ENCODE measurements at places on chromosomes 5 and 9.

- no peak for DNase-seq
Measured at GRCh38 chr9:98740226-98740881, 31.6 kb upstream of the GABBR2 start.

- DNase-seq: no peak
Measured at GRCh38 chr5:130893006-130893405, 272.1 kb downstream of the HINT1 start.

GRCh38 chr5:172342918-172343317 lies 59.4 kb upstream of the UBTD2 start:
- no peak for DNase-seq

DNA sequence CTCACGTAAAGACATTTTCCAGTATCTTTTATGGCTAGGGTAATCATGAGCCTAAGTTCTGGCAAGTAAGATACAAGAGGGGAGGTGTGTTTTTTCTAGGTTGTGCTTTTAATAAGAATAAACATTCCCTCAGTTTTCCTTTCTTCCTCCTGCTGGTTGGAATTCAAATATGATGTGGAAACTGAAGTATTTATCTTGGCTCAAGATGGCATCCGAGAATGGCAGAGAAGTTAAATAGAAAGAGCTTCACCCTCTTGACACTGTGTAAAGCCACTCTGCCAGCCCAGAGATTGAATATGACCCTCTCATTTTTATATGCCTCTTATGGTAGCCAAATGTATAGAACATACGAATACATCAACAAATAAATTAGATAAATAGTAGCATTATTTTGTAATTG lies 438.4 kb downstream of the ISL1 start:
- no peak for DNase-seq

- DNase-seq: no peak
Measured at GRCh38 chr9:119639287-119639955, 270.2 kb upstream of the BRINP1 start.

DNA sequence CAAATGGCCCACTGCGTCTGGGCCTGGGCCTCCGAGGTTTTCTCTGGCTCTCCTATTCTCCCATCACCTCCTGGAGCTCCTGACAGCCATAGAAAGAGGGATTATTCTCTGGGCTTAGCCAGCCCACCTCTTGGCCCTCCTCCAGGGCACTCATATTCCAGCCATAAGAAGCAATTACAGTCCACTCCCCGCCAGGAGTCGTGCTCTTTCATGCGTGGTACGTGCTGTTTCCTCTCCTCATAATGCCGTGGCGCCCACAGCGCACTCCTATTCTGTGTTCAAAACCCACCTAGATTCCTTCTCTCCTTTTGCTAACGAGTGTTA lies 240.8 kb upstream of the ZNF462 start:
- no peak for DNase-seq

DNA sequence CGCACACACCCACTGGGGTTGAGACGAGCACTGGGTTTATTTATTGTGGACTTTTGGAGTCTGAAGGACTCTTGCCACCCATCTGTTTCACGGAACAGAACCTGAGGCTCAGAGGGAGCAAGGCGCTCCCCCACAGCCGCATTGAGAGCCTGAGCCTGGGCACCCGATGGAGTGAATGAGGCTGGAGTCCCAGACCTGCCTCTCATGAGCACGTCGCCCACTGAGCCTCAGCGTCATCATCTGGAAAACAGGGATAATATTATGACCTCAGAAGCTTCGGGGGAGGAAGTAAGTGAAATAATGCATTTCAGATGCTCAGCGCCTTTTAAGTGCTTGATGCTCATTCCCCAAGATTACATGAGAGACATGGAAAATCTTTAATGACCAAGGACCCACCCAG lies 5.5 kb downstream of the NEK6 start:
- DNase-seq: no peak

DNA sequence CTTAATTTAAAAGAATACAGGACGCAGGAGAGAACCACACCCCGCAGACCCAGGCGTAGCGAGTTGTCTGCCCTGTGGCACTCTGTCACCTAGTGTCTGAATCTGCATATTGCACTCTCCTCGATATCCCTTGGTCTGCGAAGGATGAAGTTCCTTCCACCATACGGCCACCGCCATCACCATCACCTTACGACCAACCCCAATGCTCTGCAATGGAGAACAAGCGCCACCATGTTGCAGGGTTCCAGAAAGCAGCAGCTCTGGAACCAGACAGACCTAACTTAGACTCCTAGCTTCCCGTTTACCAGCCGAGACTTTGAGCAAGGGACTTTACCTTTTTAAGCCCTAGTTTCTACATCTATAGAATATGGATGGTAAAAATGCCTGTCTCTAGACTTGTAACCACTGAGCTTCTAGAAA lies 77.4 kb upstream of the DMRT1 start:
- DNase-seq: no peak

DNA sequence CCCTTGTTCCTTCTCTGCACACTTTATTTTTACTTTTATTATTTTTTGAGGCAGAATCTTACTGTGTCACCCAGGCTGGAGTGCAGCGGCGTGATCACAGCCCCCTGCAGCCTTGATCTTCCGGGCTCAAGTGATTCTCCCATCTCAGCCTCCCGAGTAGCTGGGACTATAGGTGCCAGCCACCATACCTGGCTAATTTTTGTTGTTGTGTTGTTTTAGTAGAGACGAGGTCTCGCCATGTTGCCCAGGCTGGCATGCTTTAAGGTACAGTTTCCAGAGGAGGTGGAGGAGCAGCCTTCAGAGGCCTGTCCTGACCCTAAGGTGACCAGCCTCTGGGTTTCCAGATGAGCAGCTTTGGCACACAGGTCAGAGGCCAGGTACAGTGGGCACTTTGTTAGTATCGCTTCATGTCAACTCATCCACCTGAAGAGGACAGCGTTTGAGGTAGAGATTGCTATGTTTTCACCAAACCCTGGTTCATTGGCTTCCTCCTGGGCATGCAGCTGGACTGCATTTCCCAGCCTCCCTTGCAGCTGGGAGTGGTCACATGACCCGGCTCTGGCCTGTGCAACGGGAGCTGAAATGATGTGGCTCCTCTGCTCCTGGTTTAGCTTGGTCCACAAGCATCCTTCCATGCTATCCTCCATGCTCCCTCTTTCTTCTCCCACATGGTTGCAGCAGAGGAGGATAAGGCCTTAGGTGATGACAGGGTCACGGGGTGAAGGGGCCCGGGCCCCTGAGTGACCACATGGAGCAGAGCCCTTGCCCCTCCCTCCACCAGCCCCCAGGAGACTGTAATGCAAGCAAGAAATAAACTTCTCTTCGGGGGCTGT lies 139.3 kb upstream of the IER5L start:
- DNase-seq: no peak

DNA sequence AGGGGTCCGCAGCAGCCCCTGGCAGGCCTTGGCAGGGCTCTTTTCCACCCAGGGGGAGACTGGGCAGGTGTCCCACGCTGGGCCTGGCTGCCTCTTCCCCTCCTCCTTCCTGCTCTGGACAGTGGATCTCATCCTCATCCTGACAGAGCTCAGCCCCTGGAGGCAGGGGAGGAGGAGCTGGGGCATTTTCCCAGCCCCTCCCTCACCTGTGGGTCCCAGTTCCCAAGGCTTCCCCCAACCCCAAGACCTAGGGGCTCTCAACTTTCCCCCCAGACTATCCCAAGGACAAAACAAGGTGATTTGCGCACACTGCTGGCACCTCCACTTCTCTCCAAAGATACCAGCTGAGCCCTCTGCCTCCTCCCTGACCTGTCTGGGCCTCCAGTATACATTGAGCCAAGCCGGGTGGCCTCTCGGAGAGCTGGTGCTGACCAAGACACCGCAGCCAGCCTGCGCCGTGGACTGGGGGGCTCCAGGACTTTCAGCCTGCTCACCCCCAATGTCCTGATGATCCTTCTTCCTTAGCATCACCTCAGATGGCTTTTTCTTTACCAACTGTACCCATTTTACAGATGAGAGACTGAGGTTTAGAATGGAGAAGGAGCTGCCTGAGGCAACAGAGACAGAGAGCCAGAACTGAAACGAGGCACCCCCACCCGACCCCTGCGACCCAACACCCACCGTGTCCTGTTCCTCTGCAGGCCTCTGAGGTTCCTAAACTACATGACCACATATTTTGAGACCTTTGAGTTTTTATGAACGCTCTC lies 126.6 kb downstream of the BARX1 start:
- no peak for DNase-seq
